ENCODE measurements at places on chromosomes 5 and 9.
A peak's percentile ranks its signal among the peaks of the same experiment; 100 is the strongest.

DNA sequence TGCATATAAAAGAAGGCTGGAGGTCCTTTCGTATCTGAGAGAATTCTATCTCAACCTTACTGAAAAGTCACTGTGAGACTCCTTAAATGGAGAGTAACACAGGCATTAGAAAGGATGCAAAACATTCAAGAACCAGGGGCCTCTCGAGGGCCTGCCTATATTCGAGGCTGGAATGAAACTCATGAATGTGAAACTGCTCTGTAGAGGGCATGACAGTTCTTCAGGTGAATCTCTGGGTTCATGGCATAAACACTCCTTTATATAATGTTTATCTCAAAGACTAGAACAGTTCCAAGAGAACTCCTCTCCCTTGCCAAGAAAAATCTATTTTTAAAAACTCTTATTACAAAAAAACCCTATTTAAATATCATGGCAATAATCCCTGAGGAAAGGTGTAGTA, 113.9 kb downstream of the SEC61B start:
- DNase-seq = no peak

DNA sequence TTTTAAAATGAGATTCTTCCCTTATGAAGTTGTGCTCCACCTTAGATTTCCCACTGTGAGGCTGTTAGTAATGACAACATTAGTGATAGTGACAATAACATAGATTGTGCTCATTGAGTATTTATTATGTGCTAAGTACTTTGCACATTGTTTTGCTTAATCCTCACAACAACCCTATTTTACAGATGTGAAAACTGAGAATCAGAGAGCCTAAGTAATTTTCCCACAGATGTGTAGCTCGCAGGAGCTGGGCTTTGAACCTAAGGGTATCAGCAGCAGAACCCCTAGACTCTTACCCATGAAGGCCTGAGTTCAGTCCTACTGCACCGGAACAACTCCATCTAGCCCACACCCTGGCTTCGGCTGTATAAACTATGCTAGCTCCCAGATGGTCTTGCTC, 15.6 kb upstream of the ARAP3 start:
- no peak for DNase-seq

GRCh38 chr9:86962692-86963091, 15.4 kb upstream of the GAS1 start:
- no peak for DNase-seq

GRCh38 chr5:130282049-130282448, 377.8 kb downstream of the CHSY3 start:
- DNase-seq = no peak

- DNase-seq = no peak
These were observed 79.0 kb upstream of the PTCH1 start for GRCh38 chr9:95595721-95596295.

GRCh38 chr5:17373814-17374556, 124.0 kb upstream of the TAF11L2 start:
- DNase-seq = no peak

- DNase-seq = no peak
These were observed 24.8 kb downstream of the SARDH start for GRCh38 chr9:133713150-133713959.

GRCh38 chr9:120935383-120935857, 8.8 kb upstream of the TRAF1 start:
- peak; percentile 88 for DNase-seq

GRCh38 chr5:59732301-59732700, 161.2 kb downstream of the PDE4D start:
- no peak for DNase-seq

GRCh38 chr9:12163723-12164458, 529.3 kb upstream of the TYRP1 start:
- no peak for DNase-seq

DNA sequence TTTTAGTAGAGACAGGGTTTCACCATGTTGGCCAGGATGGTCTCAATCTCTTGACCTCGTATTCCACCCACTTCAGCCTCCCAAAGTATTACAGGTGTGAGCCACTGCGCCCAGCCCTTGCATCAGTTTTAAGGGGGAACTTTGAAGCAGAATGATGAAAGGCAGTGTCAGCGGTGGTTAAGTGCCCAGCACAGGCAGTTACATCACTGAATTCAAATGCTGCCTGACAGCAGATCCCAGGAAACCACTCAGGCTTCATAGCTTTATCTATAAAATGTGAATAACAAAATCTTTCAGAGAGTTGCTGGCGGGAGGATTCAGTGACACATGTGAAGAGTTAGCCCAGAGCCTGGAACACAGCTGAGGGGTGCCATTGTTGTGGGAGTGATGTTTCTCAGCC, 26.5 kb downstream of the FGF1 start:
- no peak for DNase-seq

DNA sequence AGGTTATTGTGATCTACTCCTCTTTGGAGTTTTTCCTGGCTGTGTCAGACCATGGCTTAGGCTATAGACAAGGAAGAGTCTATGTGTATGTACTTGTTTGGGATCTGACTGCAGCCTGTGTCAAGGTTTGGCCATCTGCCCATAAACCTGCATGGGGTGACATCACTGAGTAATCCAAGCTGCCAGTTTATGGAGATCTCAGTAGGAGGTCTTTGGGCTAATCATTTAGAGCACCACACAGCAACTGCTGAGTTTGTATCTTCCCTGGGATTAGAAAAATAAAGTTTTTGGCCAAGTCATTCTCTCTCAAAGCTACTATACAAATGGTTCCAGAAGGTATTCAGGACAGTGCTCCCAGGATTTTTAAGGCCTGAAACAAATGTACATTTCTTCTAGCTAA, 65.5 kb upstream of the HSPB3 start:
- peak; percentile 65 for DNase-seq

DNA sequence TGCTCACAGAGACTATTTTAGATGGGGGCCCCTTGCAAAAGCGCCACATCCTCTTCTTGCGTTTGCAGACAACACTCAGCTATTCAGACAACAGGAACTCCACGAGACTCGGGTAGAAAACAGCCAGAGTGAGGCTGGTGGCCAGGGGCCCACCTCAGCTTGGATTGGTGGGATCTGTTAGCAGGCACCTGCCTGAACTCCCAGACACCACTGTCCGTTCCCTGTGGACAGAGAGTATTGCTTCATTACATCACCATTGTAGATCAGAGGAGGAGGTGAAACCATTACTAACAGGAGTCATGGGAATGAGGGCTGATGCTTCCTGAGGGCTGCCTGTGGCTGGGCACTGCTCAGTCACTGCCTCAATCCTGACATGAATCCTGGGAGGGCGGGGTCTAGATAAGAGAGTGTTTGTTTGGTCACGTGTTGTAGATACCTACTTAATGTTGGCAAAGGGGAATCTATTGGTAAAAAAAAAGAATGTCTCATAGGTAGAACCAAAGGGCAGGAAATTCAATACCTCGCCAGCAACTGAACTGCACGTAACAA, 4.4 kb upstream of the RAPGEF1 start:
- no peak for DNase-seq

- no peak for DNase-seq
These were observed 839 bp downstream of the MED27 start for GRCh38 chr9:132078699-132079356.

- no peak for DNase-seq
These were observed 20.4 kb upstream of the SLC2A6 start for GRCh38 chr9:133499132-133499891.

- no peak for DNase-seq
These were observed 23.9 kb upstream of the PPP1R2B start for GRCh38 chr5:156826150-156826549.

DNA sequence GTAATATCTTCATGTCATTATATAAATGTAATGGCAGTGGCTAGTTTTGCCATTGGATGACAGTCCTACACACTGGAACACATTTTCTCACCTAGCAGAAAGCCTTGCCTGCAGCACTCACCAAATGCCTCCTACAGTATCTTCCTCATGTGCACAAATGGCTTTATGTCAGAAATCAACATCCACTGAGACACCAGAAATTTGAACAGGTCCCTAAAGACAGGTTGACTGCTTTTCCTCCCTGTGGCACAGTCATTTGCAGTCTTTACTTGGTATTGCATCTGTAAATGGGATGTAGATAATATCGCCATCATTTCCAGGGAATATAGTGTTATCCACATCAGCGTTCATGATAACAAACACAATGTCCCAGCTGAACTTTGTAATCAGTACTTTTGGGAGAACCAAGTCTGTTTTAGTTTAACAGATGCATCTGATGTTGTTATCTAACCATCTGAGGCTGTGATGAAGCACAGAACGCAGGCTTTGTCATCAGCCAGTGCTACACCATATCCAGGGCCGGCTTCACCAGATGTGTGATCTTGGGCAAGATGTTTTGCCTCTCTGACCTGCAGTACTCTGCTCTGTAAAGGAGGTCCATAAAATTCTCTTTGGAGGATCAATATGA, 83.9 kb upstream of the TAS2R1 start:
- DNase-seq = no peak

GRCh38 chr9:135134268-135135022, 47.0 kb downstream of the OLFM1 start:
- no peak for DNase-seq

DNA sequence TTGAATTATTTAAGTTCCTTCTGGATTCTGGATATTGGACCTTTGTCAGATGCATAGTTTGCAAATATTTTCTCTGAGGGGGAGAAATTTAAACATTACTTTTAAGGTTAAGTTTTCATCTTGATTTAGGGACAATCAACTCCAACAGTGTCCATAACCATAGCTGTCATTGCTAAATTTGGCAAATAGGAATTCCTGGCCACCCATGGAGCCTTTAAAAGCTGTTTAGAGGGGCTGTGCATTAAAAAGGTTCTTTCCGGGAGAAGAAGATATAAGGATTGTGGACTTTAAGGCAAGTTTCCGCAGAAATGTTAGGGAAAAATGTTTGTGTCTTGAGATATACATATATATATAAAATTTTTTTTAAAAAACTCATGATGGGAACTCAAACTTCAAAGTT, 339.7 kb downstream of the ADAMTS6 start:
- DNase-seq = no peak

- DNase-seq = no peak
These were observed 59.6 kb upstream of the IL17B start for GRCh38 chr5:149438711-149439132.

- no peak for DNase-seq
These were observed 85.0 kb downstream of the FSTL4 start for GRCh38 chr5:133527311-133527710.

GRCh38 chr5:95712347-95712958, 18.7 kb upstream of the RHOBTB3 start:
- DNase-seq = peak; percentile 91

DNA sequence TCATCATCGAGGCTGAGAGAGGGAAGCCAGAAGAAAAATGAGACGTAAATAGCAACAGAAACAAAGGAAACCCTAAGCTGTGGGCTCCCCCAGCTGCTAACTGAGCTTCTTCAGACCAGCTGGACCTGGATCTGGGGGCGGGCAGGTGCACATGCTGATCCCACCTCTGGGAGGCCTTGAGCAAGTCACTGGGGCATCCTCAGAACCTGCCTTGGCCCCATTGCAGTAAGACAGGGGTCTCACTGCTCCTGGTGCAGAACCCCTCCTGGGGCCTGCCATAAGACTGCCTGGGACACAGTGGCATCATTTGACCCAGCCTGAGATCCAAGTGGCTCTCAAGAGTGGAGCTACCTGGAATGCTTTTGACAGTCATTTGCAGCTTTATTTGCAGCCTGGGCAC, 77.4 kb downstream of the PHF2 start:
- no peak for DNase-seq

DNA sequence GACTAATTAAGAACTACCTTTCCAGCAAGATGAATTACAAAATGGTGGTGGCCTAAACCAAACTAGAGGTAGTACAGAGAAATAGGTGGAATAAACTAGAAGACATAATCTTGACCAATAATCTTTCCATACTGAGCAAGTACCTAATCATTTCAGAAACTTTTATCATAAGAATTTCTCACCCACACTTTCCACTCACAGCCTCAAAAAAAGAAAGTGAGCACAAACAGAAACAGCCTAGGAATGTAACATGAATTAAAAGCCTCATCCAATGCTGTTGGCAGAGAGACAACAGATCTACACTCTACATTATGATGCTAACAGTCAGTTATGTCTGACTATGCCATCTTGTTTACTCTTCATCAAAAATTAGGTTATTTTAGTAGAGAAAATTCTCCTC, 1.3 kb downstream of the RNF38 start:
- no peak for DNase-seq

DNA sequence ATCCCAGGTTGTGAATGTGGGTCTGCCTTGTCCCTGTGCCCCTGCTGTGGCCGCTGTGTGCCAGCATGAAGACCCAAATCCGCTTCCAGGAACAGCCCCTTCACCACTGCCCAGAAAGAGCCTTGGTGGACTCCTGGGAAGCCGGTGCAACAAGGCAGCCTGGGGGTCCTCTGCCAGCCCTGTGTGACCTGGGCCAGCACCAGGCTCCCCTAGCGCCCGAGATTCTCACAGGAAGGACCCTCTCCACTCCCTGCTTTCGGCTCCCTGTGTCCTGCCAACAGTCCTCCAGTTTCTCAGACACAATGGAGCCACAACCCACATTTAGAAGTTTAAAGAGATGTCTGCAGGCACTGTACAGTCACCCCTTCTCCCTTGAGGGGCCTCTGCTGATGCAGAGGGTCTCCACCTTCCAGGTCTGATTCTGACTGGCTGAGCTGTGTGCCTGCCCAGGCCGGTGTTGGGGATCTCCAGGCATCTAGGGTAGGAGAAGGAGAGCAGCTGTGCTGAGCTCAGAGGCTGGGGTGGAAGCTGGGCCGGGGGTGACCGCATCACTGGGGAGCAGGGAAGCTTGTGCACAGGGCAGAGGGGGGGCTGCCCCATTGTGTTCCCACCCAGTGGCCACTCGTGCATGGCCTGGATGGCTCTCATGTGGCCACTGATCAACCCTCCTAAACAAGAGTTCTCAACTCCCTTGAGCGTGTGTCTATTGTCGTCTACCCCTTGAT, 174.0 kb downstream of the IRX2 start:
- DNase-seq = no peak

- DNase-seq = no peak
These were observed 27.7 kb upstream of the SCGB3A1 start for GRCh38 chr5:180618829-180619562.

GRCh38 chr5:113491022-113491421, 2.8 kb upstream of the MCC start:
- DNase-seq = no peak

DNA sequence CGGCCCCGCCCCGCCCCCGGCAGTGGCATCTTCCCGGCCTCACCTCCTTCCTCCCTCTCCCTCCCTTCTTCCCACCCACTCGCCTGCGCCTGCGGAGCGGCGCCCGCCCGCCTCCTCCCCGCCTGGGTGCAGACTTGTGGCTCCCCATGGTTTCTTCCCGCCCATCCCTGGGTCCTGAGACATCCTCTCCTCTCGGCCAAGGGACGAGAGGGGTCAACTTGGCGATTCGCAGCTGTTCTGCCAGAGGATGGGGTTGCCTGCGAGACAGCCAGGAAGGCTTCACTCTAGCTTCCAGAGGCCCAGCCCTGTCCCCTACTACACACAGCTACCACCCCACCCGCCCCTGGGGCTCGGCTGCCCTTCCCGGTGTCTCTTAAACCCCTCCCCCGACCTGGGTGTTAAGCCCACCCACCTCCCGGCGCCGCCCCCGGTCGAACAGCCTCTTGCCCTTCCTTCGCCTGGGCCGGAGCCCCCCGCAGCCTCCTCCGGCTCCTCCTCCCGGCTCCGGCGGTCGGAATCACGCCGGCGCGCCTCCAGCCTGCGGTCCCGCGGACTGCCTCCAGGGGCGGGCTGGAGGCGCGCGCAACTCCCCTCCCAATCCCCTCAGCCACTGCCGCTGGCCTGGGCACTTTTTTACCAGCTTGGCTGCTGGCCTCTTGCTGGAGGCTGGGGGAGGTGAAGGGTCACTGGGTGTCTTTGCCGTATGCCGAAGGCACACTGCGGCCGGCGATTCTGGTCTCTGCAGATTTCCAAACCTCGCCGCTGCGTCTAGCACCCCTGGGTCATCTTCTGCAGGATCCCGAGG, 1.9 kb downstream of the JADE2 start:
- DNase-seq = peak; percentile 89

Data from Caki2 (cell line).